ENCODE measurements at places on chromosomes 16 and 17.

DNA sequence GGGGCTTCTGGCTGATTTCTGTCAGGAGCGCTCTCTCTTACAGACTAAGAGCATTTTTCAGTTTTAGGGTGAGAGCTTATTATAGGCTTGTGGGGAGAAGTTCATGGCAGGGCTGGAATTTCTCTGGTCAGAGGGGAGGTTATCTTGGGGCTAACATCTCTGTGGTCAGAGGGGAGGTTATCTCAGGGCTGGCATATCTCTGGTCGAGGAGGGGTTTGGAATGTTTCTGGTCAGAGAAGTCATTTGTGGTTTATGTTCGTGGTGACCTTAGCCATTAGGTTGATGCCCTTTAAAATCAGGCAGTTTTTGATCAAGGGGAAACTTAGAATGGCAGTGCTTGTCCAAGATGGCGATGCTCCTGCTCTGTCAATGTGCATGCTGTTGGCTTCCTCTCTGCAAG lies 10.8 kb upstream of the USP31 start:
- DNase-seq, result no peak

GRCh38 chr16:79004309-79004708 lies 596.2 kb downstream of the MAF start:
- no peak for DNase-seq

GRCh38 chr17:41382394-41382793 lies 288 bp upstream of the KRT34 start:
- no peak for DNase-seq

GRCh38 chr17:28777178-28777577 lies 33.4 kb downstream of the TRAF4 start:
- DNase-seq, result no peak

- no peak for DNase-seq
Observed at GRCh38 chr17:41835214-41835799, 725 bp downstream of the NT5C3B start.

GRCh38 chr16:10921536-10922327 lies 20.5 kb downstream of the DEXI start:
- no peak for DNase-seq

GRCh38 chr17:75088465-75089417 lies 987 bp downstream of the SLC16A5 start:
- DNase-seq, result no peak

GRCh38 chr16:28326881-28327610 lies 34.7 kb downstream of the SBK1 start:
- DNase-seq, result peak; percentile 48

DNA sequence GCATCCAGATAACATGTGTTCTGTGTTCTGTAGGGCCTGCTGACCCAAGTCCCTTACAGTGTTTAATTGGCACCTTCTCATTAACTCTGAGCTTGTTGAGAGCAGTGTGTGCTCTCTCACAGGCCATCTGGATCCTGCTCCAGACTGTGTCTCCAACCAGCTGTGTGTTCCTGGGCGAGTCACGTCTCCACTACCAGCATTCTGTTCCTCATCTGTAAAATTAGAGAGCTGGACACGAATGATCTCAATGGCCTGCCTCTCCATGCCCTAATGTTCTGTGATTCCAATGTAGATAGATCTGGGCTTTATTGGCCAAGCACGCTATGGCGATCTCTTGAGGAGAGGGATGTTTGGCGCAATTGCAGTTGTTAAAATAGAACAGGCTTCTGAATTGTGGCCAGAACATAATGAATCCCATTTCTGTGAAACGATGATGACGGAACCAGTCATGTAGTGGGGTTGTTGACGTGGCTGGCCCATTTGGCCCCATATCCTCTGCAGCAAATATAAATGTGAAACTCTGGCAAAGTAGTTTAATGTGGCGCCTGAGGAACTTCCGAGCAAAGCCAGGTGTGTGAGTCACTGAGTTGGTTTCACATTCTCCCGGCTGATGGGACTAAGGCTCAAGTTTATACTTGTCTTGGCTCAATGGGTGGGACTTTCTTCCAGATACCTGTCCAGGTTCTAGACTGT lies 22.2 kb downstream of the TBX4 start:
- no peak for DNase-seq

DNA sequence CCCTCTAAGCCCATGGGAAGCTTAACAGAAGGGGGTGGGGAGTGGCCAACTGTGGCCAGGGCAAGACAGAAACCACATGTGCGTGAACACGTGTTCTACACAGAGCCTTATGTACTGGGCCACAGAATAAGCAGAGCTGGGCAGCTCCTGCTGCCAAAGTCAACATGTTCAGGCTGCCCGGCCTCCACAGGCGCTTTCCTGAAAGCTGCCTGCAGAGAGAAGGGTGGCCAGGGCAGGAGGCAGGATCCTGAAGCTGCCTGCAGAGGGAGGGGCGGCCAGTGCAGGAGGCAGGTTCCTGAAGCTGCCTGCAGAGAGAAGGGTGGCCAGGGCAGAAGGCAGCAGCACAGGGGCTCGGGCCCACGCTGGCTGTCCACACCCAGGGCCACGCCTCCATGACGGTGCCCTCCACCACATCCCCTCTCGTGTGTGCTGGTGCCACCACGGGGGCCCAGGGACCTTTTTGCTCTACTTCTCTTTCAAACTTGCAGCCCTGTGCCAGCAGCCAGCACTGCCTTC lies 79.5 kb downstream of the ANKRD11 start:
- no peak for DNase-seq

DNA sequence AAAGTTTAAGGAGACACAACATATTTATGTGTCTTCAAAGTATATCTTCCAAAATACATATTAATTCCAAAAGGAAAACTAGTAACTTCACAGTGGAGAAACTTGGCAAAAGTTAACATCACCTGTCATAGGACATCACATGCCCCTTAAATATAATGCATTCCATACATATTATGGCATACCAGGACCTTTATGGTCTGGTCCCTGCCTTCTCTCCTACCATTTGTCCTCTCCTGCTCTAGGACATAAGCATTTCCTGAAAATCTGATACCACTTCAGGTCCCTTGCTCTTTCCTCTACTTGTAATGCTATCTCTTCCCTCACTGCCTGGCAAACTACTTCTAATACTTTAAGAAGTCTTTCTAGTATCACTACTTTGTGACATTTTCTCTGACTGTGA lies 168.1 kb upstream of the RBL2 start:
- no peak for DNase-seq

- DNase-seq, result no peak
Observed at GRCh38 chr16:2086812-2087747, 39.3 kb downstream of the TSC2 start.

DNA sequence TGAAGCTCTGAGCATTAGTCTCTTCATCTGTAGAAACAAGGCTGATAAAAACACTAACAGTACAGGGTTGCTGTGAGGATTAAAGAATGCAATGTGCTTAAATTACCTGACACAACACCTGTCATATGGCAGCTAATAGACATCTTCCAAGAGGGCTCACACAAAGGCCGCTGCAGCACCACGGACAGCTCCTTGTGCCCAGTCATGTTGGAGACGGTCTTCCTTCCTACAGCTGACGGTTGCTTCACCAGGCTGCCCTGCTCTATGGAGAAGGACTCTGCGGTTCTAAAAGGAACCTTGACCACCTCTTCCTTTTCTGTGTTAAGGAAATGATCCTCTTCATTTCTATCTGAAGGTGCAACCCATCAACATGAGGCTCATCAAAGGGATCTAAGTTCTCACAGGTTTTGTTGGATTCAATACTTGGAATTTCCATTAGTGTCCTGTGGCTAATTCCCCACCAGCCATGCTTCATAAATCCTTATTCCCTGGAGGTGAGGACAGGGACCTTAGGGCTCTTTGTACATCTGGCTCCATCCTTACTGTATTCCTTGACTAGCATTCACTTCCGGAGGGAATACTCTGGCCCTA lies 138.9 kb upstream of the CES5A start:
- no peak for DNase-seq

GRCh38 chr16:569445-570254 lies at the start of gene PIGQ:
Gene PIGQ, plus strand, starts transcription at chr16:569968. Its CDS starts 4,107 bp downstream, at chr16:574075.
- peak; percentile 50 for DNase-seq

GRCh38 chr17:48002266-48002915 lies 31.5 kb downstream of the CDK5RAP3 start:
- no peak for DNase-seq

- DNase-seq, result no peak
Observed at GRCh38 chr17:40111221-40112128, 10.3 kb upstream of the MSL1 start.

- DNase-seq, result no peak
Observed at GRCh38 chr16:8299635-8300034, 290.7 kb downstream of the TMEM114 start.

DNA sequence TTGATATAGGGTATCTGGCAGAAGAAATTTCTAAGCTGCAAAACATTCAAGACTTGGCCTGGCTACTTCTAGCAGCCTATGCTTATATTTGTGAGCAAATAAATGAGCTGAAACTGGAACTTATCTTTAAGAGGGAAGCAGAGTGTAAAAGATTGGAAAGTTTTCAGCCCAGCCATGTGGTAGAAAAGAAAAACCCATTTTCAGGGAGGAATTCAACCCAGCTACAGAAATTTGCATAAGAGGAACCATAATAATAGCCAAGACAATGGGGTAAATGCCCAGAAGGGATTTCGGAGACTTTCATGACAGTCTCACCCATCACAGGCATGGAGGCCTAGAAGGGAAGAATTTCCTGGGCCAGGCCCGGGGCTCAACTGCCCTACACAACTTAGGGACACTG lies 31.7 kb downstream of the RNF112 start:
- DNase-seq, result no peak

Measured in stimulated activated CD8-positive, alpha-beta memory T cell treated with anti-CD3 and anti-CD28 coated beads, Interleukin-12 subunit alpha, Interleukin-12 subunit beta, amount 100 ng/mL, for 4 hours (primary cell).